ENCODE measurements at places on chromosomes 4 and X.
A peak's percentile ranks its signal among the peaks of the same experiment; 100 is the strongest.

- no peak for DNase-seq
These were observed 90.4 kb downstream of the SLC16A2 start for GRCh38 chrX:74511704-74512103.

GRCh38 chrX:21985332-21985777 is 44.8 kb downstream of the SMS start:
- DNase-seq, result peak; percentile 79

- no peak for DNase-seq
These were observed 18.5 kb downstream of the MAGEA9B start for GRCh38 chrX:149568701-149569296.

DNA sequence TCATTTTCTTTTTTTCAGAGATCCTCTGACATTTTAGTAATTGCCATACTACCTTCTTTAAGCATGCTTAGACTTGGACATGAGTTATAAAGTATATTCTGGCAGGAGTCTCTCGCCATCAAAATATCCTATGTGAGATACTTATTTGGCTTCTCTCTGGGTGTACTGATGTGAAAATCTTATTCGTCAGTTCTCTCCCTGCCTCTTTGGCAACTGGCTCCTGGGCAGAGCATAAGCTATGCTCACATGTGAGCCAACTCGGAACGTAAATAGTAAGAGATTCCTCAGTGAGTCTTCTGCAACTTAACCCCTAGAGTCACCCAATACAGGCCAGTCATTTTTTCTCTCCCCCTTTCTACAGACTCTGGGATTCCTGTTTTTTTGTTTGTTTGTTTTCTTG is 91.6 kb downstream of the MAGEB17 start:
- DNase-seq, result no peak

DNA sequence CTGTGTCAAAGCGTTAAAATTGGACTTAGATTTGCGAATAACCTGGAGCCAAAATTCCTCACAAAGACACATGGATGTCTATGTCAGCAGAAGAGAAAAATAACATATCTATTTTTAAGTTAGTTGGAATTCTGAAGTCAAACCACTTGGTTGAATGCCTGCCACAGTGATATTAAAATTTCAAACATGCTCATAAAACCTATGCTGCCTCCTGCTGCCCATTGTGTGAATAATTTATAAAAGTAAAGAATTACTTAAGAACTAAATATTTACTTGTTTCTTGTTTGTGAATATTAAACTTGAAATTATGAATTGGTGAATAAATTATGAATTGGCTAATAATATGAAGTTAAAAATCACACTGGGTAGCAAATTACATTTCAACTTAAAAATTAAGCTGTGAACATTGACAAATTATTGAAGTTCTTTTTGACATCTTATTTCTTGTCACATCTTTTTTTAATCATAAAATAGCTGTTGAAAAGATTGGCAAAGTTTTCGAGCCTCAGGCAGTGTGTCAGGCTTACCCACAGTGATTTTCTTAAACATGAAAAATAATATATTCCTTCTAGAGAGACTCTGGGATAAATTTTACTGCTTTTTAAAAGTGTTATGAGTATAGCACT is 35.4 kb downstream of the FABP2 start:
- peak; percentile 28 for DNase-seq

- no peak for DNase-seq
These were observed 30.1 kb downstream of the SPATA18 start for GRCh38 chr4:52081216-52081615.

DNA sequence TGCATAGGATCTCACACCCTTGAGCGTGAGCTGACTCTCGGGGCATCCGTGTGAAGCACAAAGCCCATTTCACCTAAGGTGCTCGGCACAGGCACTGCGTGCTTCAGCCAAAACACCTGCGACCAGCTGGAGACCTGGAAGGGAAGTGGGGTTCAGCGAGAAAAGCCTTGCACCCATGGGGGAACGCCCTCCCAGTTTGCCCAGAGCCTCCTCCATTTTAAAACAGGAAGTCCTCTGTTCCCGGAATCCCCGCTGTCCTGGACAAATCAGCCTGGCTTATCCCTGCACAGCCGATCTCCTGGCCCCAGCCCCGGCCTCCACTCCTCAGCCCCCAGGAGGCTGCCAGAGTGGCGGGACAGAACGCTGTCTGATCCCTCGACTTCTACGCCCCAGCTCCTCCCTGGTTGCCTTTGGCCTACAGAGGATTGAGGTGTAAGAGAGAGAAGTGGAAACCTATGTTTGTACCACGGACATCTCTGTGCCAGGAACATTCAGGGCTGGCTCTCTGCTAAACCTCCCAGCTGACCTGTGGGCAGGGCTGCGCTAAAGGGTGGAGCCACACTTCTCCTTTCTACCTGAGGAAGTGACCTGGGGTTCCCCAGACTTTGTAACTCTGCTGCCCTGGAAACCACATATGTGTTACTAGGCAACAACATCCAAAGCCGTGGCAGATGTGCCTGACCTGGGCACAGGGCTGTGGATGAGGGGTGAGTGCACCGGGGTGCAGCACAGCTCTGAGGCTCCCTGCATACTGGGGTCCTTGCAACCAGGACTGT is 3.8 kb upstream of the C4orf50 start:
- DNase-seq, result no peak

DNA sequence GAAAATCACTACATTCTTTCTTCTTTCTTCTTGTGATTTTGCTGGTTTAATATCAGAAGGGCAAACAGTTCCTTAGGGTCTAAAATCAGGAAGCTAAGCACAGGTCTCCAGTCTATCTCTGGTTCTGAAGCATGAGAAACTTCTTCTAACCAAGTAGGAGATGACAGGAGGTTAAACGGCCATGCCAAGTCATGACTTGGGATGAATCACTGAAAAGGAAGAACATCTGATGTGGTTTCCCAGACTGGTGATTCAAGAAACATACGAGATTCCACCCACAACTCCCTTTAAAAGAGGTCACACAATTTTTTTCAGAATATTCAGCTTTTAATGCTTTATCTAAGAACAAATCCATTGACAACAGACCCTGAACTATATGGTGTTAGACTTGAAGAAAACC is 684.0 kb upstream of the PRKX start:
- no peak for DNase-seq

DNA sequence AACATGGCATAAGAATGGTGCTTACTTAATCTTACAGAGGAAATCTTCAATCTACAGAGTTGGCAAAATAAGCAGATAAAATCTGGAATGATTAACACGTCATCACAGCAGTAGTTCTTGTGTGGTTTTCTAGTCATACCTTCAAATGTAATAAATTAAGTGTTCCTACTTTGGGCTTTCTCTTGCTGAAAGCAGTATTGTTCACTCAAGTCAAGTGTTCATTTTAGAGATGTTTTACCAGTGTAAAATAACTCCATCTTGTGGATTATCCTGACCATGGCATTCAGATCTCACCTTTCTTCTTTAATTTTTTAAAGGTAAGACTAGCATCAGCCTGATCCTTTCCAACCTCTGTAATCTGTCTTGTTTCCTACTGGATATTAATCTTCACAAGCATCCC is 72.9 kb downstream of the ADAMTS3 start:
- no peak for DNase-seq

- DNase-seq, result no peak
These were observed 315.5 kb downstream of the CAMK2D start for GRCh38 chr4:113446019-113446418.

DNA sequence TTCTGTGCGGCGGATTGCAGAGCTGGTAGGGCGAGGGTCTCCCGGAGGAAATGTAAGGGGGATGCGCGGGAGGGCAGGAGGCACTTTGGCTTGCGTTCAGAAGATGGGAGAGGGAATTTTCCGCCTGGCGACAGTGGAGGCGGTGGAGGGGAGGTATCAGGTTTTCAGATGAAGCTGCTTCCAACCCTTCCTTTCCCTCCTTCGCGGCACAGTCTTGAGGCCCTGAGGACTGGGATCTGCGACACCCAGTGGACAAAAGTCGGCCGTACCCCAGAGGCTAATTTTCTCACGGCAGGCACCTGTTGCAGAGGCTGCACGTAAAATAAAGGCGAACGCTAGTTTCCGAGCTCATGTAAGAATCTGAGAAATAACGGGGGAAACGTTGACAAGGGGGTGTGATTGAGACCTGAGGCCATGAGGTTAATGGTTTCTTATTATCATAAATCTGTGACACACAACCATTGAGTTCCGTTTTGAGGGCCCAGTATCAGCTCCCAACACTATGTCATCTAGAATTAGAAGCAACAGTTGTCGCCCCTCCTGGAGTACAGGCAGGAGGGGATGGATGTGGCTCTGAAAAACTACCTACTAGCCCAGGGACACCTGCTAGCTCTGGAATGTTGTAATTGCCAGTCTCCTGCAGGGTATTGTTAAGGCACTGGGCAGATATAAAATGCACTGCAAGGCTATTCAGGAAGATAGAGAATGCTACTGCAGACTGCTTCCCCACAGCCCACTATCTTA is 1.1 kb downstream of the ZCCHC18 start:
- DNase-seq, result peak; percentile 39

GRCh38 chr4:11821772-11822430 is 393.2 kb upstream of the HS3ST1 start:
- DNase-seq, result no peak

- DNase-seq, result no peak
These were observed 1646.9 kb upstream of the ADGRL3 start for GRCh38 chr4:59553063-59553720.

GRCh38 chr4:107719207-107719921 is 670 bp downstream of the PAPSS1 start:
- DNase-seq, result peak; percentile 76

DNA sequence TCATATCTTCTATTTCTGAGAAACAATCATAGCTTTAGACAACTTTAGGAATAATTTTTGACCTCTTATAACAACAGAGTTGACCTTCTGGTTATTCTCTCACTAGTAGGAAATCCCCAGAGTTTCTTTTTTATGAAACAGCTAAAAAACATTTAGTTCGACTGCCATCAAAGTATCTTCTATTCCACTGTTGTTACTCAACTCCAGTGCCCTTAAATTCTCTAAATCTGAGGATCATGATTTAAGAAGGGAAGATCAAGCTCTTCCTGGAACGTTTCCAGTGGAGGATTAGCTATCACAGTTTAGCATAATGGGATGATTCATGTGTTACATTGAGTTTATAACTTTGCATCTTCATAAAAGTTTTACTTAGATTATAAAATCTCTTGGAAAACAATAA is 134.9 kb upstream of the VEGFC start:
- DNase-seq, result no peak

DNA sequence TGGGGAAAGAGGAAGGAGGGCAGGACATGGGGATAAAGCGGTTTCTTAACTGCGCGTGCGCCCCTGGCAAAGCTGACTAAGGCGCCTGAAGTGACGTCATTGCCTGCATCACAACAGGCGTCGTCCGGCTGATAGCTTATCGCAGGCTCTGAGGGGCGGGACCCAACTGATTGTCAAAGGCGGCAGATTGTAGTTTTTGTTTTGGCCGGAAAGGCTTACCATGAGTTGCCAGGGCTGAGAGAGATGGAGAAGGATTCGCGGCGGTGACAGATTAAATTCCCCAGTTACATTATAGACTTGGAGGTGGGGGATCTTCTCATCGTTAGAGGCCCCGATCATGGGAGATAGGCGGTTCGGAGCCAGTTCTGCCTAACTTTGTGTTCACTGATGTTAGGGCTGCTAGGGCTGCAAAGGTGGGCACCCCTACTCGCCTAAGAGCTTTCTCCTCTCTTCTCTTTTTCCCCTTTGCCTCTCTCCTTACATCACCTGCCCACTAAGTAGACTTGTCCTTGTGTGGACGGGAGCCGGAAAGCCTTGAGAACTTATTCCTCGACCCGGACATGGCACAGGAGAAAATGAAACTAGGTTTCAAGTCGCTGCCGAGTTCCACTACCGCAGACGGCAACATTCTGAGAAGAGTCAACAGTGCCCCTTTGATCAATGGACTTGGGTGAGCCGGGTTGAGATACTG is 148.9 kb upstream of the PLAC1 start:
- peak; percentile 92 for DNase-seq

- no peak for DNase-seq
These were observed at the start of gene FLNA for GRCh38 chrX:154374313-154375155. FLNA (minus strand) TSS chrX:154374634; CDS start chrX:154371245, 3,389 bp downstream.

DNA sequence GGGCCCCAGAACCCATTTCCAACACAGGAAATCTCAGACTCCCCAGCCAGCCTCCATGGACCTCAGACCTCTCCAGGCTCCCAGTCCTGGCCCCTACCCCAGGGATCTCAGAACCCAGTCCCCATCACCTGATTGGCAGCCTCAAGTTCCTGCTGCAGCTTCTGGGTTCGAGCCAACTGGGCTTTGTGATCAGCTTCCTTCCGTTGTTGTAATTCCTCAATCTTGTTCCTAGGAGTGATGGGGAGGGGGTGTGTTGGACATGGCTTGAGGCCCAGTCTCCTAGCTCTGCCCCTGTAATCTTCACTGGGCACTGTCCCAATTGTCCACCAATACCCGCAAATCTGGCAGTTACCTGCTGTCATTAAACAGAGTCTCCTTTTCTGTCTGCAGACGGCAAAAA is 12.6 kb downstream of the GRIPAP1 start:
- no peak for DNase-seq

GRCh38 chr4:17797808-17798207 is 12.7 kb downstream of the DCAF16 start:
- no peak for DNase-seq

DNA sequence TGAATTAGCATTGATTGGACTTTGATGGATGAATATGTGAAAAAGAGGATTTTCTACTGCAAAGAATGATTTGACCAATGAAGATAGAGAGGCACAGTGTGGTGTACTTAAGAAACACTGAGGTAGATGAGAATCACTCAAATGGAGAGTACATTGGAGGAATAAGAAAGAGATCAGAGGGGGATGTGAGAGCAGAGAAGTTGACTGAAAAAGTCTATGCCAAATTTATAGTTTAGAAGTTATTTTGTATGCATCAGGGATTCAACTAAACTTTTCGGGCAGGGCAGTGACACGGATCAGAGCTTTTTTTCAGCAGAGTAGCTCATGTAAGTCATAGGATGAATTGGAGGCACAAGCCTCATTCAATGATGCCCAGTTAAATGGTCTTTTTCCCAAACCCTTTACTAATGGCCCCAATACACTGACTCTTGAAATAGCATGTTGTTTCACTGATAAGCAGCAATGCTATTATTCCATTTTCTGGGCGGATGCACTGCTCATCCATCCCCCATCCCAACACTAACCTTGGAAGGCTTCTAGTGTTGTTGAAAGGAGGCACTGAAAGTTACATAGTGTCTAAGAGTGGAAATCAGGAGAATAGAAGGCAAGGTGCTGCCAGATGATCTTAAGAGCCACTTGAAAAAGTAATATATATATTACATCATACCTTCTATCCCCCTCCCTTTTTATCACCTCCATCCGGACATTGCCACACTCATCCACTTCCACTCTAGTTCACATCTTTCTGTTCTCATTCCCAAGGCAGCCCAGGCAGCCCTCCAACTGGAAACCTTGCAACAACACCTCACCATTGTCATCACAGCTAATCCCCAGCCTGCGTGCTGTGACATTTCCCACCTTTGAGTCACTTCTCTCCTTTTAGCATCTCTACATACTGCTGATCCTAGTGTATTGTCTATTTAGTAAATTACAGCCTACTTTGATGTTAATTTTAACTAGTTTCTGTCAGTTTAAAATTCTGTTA is 46.1 kb downstream of the ARHGAP24 start:
- DNase-seq, result no peak

- no peak for DNase-seq
These were observed 24.0 kb downstream of the STEEP1 start for GRCh38 chrX:119541188-119541587.

- no peak for DNase-seq
These were observed 26.0 kb downstream of the AFM start for GRCh38 chr4:73507541-73507940.

GRCh38 chr4:76518241-76518640 is 83.2 kb downstream of the SHROOM3 start:
- DNase-seq, result no peak

- no peak for DNase-seq
These were observed 66.5 kb downstream of the ACOX3 start for GRCh38 chr4:8373973-8374545.

- DNase-seq, result no peak
These were observed 152.0 kb downstream of the RASL11B start for GRCh38 chr4:53013873-53014775.
